ENCODE measurements at places on chromosomes 1 and 21. TPM values are rescaled to one million over a fixed set of nuclear protein-coding genes. Genes with fewer than 3 reads are reported as not detected.

The RGS8 gene
- polyA plus RNA-seq, result 0.03 TPM

The A3GALT2 gene
- not detected for polyA plus RNA-seq

The TRNP1 gene
- 2.7 TPM for polyA plus RNA-seq

The FAM177B gene
- polyA plus RNA-seq, result 0.27 TPM

The CXADR gene
- polyA plus RNA-seq, result 0.97 TPM

The SLC35F3 gene
- polyA plus RNA-seq, result not detected

The MIXL1 gene
- polyA plus RNA-seq, result 0.92 TPM

The OR6K2 gene
- polyA plus RNA-seq, result not detected

The FCRL5 gene
- not detected for polyA plus RNA-seq

The UTS2 gene
- polyA plus RNA-seq, result not detected

The OLIG1 gene
- polyA plus RNA-seq, result not detected

The CDCP2 gene
- not detected for polyA plus RNA-seq

The REN gene
- polyA plus RNA-seq, result not detected

The SSBP3 gene
- polyA plus RNA-seq, result 117 TPM

The MYOG gene
- polyA plus RNA-seq, result 598 TPM

The EVA1B gene
- 14.5 TPM for polyA plus RNA-seq

The ITSN1 gene
- 29.8 TPM for polyA plus RNA-seq

The CFAP141 gene
- polyA plus RNA-seq, result not detected

The TDRD10 gene
- not detected for polyA plus RNA-seq

The PLXNA2 gene
- polyA plus RNA-seq, result not detected

The JAM2 gene
- 56.1 TPM for polyA plus RNA-seq

The CRYBG2 gene
- polyA plus RNA-seq, result not detected

The SPATA21 gene
- polyA plus RNA-seq, result not detected

The C8B gene
- polyA plus RNA-seq, result not detected

The PLEKHA6 gene
- 5.3 TPM for polyA plus RNA-seq

The FMO2 gene
- 1.4 TPM for polyA plus RNA-seq

The PLA2G2A gene
- polyA plus RNA-seq, result 1.4 TPM
